Activated CD4-positive, alpha-beta T cell treated with anti-CD3 and anti-CD28 coated beads for 36 hours (primary cell): ENCODE measurements at places on chromosomes 4 and X. TPM values are rescaled to one million over a fixed set of nuclear protein-coding genes. Genes with fewer than 3 reads are reported as not detected.

Gene TET2
- total RNA-seq = 40.6 TPM

Gene NDP
- not detected for total RNA-seq

Gene PCDH18
- total RNA-seq = not detected

Gene GABRA4
- not detected for total RNA-seq

Gene SSX2B
- not detected for total RNA-seq

Gene RTL9
- 0.14 TPM for total RNA-seq

Gene MAP7D2
- total RNA-seq = 0.44 TPM

- no peak overlapping the region for H3K4me3 ChIP-seq
- H3K27ac ChIP-seq = no peak overlapping the region
- peaks cover 31% of the 10 kb centered on the region for H3K36me3 ChIP-seq
- DNase-seq = no peak
- H3K27me3 ChIP-seq = no peaks in the 10 kb centered on the region
- H3K4me1 ChIP-seq = no peaks in the 10 kb centered on the region
Observed at GRCh38 chr4:147658501-147658900, 25.5 kb downstream of the PRMT9 start.

DNA sequence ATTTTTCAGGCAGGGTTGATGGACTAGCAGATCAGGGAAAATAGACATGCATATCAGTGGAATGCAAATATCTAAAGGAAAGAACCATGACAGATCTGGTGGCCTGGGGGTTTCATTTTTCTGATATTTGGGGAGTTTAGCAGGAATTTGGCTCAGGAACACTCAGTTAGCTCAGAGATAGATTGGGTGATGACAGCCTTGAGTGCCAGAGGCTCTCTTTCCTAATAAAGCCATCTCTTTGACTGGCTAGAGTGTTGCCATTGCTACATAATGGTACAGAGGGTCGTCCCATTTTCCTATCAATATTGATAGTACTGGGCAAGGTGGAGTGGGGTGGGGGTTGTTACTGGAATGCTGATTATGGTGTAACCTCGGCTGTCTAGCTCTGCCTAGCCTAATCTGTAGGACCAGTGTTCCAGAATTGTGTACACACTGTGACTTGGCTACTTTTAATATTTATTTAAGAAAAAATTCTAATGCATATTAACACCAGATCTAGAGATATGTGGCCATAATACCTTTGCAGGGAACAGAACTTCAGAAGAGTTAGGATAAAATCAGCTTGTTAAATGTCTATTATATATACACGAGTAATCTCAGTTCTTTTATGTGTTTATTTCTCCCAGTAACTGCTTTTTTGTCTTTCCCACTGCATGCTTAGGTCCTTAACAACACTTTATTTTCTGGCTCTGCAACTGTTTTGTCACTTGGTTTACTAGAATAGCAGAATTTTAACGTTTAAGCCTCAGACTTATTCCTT, 145.0 kb upstream of the SPOCK3 start:
- H3K4me3 ChIP-seq = no peak overlapping the region
- no peaks in the 10 kb centered on the region for H3K27me3 ChIP-seq
- no peaks in the 10 kb centered on the region for H3K4me1 ChIP-seq
- no peak for DNase-seq
- H3K36me3 ChIP-seq = no peaks in the 10 kb centered on the region
- H3K27ac ChIP-seq = no peak overlapping the region

GRCh38 chrX:133365871-133366611, 49.2 kb downstream of the GPC4 start:
- H3K27me3 ChIP-seq = no peaks in the 10 kb centered on the region
- H3K4me1 ChIP-seq = no peaks in the 10 kb centered on the region
- no peak for DNase-seq
- H3K4me3 ChIP-seq = no peak overlapping the region

DNA sequence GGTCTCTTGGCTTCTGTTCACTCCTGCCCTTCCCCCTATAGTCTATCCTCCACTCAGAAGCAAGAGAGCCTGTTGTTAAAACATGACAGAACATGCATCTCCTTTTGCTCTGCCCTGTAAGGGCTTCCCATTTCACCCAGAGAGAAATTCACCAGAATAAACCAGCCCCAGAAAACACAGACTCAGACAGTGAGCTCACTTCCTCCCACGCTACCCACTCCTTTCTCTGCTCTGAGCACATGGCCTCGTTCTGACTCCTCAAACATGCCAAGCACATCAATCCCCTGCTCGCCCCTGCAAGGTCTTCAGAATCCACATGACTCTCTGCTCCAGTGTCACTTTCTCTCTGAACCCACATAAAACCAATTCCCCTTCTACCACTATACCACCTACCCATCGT, 50.4 kb downstream of the MID1 start:
- H3K27ac ChIP-seq = no peak overlapping the region
- H3K4me1 ChIP-seq = no peaks in the 10 kb centered on the region
- H3K4me3 ChIP-seq = no peak overlapping the region
- DNase-seq = no peak
- H3K27me3 ChIP-seq = no peaks in the 10 kb centered on the region

GRCh38 chrX:2283111-2283859, 217.5 kb downstream of the DHRSX start:
- H3K4me3 ChIP-seq = no peak overlapping the region
- peaks cover 22% of the 10 kb centered on the region for H3K36me3 ChIP-seq
- no peak for DNase-seq

DNA sequence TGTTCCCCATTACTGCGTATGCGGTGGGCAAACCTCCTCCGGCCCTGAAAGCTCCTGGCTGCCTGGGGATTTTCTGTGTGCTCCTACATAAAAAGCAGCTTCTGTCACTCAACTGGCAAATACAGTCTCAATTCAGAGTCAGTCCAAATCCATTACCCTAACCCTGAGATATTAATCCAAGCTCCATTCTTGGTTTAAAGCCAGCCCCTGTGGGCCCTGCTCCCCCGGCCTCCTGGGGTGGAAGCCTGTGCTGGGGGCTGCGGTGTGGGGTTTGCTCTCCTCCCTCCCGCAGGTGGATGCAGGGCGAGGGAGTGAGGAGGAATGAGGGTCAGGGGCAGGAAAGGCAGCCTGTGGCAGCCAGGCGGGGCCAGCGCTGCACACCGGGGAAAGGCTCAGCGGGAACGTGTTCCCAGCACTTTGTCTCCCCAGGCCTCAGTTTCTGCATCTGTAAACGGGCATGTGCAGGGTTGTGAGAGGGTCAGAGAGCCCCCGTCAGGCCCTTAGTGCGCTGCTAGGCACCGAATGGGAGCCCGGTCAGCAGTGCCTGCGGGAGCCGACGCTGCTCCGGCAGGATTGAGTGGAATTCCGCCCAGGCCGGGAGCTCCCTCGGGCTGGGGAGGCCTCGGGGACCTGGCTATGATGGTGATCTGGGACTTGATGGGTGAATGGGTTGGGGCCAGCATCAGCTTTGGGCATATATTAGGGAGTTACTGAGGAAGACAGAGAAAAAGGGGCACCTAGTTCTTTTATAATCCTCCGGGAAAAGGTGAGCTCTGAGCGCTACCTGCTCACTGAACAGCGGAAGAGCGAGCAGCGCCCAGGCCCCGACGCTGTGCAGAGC, 6.3 kb upstream of the RGS12 start:
- H3K36me3 ChIP-seq = peaks cover 5% of the 10 kb centered on the region
- H3K4me1 ChIP-seq = peaks cover 2% of the 10 kb centered on the region
- no peak for DNase-seq
- no peak overlapping the region for H3K4me3 ChIP-seq

DNA sequence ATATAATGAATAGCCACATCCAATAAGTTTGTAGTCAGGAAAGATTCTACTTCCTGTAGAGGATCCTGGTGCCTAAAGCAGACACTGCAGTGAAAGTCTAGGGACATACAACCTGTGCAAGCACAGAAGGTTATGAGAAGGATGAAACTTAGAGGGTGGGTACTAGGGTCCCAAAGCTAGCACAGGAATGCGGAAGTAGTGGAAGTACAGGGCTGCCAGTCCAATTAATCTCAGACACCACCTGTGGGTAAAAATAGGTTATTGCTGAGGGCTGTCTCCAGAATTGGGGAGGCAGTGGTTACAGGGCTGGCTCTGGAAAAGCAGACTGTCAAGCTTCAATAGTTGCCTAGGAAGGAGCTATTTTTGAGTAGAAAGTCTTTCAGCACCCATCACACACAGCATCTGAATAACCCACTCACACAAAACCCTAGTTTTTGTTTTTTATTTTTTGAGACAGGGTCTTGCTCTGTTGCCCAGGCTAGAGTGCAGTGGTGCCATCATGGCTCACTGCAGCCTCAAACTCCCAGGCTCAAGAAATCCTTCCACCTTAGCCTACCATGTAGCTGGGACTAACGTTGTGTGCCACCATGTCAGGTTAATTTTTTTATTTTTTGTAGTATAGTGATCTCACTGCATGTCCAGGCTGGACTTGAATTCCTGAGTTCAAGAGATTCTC, 50.8 kb upstream of the ELF2 start:
- H3K27ac ChIP-seq = no peak overlapping the region
- no peak overlapping the region for H3K4me3 ChIP-seq

DNA sequence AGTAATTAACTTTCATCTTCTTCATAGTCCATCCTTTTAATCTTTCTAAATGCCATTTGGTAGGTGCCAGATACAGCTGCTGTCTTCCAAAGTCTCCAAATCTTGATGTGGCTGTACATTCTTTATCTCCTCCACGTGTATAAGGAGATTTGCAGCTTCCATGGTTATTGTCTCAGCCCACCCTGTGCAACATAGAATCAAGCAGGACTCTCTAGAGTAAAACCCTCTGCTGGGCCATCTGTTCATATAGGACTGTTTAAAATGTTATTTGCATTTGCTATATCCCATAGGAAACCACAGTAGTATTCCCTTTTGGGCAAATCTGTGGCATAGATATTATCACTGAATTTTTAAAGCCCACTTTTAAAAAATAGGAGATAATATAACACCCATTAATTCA, 527.2 kb upstream of the EPHA5 start:
- H3K27ac ChIP-seq = no peak overlapping the region
- no peaks in the 10 kb centered on the region for H3K27me3 ChIP-seq
- H3K36me3 ChIP-seq = no peaks in the 10 kb centered on the region
- DNase-seq = no peak
- H3K4me1 ChIP-seq = no peaks in the 10 kb centered on the region

- H3K4me1 ChIP-seq = peaks cover 16% of the 10 kb centered on the region
- H3K27me3 ChIP-seq = no peaks in the 10 kb centered on the region
- H3K27ac ChIP-seq = no peak overlapping the region
- H3K36me3 ChIP-seq = peaks cover 38% of the 10 kb centered on the region
Observed at GRCh38 chr4:73187325-73187724, 71.3 kb downstream of the ANKRD17 start.
